ENCODE measurements at places on chromosomes 6 and 20. TPM values are rescaled to one million over a fixed set of nuclear protein-coding genes. Genes with fewer than 3 reads are reported as not detected.

Gene SLC16A10
- 5.9 TPM for polyA plus RNA-seq

Gene SEMG1
- not detected for polyA plus RNA-seq

- no peak for DNase-seq
These were observed 176.7 kb downstream of the HACE1 start for GRCh38 chr6:104682722-104683643.

- peak; percentile 88 for DNase-seq
These were observed 37.5 kb upstream of the MRPS18A start for GRCh38 chr6:43724914-43725642.

- DNase-seq: no peak
These were observed 18.8 kb upstream of the CLPSL2 start for GRCh38 chr6:35757456-35758123.

- no peak for DNase-seq
These were observed 210.1 kb upstream of the FUT9 start for GRCh38 chr6:95805699-95806098.

DNA sequence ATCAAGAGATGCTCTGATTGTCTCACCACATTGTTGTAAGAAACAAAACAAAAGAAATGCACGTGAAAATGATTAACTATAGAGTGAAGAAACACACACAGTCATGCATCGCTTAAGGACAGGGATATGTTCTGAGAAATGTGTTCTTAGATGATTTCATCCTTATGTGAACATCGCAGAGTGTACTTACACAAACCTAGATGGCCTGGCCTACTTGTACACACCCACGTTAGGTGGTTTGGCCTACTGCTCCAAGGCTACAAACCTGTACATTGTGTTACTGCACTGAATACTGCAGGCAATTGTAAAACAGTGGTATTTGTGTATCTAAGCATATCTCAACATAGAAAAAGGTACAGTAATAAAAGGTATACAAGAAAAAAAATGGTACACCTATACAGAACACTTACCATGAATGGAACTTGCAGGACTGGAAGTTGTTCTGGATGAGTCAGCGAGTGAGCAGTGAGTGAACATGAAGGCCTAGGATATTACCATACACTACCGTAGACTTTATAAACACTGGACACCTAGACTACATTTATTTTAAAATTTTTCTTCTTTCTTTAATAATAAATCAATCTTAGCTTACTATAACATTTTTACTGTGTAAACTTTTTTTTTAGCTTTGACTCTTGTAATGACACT lies 48.6 kb downstream of the FKBP5 start:
- DNase-seq: no peak
